Activated CD8-positive, alpha-beta T cell treated with anti-CD3 and anti-CD28 coated beads, Interleukin-2, amount 10 ng/mL, durations not matched to agents 7 days and 5 days (primary cell): ENCODE measurements at places on chromosomes 3 and 15.

DNA sequence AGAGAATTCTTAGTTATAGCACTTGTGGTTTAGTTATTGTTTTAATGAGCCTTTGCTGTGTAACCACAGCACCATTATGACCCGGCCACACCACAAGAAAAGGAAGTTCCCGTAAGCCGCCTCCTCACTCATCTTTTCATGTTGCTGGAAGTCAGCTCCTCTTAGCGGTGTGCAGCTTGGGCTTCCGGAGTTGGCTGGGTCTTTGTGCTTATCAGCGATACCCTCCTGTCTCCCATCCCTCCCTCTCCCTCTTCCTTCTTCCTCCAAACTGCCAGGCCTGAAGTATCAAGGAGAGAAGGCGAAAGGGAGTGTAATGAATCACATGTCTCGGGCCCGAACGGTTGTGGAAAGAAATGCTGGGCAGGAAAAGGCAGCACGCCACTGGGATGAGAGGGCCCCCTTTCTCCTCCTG, 353.5 kb downstream of the MCTP2 start:
- peak overlapping the region; percentile 35 for H3K27ac ChIP-seq
- peak; percentile 82 for DNase-seq
- H3K4me1 ChIP-seq: peaks cover 25% of the 10 kb centered on the region
- no peaks in the 10 kb centered on the region for H3K36me3 ChIP-seq

GRCh38 chr15:78921940-78922339, 22.9 kb downstream of the CTSH start:
- H3K27me3 ChIP-seq: no peaks in the 10 kb centered on the region
- no peak overlapping the region for H3K4me3 ChIP-seq
- DNase-seq: no peak
- H3K36me3 ChIP-seq: peaks cover 25% of the 10 kb centered on the region
- no peak overlapping the region for H3K27ac ChIP-seq

- DNase-seq: no peak
- H3K4me1 ChIP-seq: peaks cover 18% of the 10 kb centered on the region
- H3K27me3 ChIP-seq: no peaks in the 10 kb centered on the region
- H3K27ac ChIP-seq: no peak overlapping the region
- H3K4me3 ChIP-seq: no peak overlapping the region
Observed at GRCh38 chr15:50238255-50238654, 27.3 kb downstream of the HDC start.

DNA sequence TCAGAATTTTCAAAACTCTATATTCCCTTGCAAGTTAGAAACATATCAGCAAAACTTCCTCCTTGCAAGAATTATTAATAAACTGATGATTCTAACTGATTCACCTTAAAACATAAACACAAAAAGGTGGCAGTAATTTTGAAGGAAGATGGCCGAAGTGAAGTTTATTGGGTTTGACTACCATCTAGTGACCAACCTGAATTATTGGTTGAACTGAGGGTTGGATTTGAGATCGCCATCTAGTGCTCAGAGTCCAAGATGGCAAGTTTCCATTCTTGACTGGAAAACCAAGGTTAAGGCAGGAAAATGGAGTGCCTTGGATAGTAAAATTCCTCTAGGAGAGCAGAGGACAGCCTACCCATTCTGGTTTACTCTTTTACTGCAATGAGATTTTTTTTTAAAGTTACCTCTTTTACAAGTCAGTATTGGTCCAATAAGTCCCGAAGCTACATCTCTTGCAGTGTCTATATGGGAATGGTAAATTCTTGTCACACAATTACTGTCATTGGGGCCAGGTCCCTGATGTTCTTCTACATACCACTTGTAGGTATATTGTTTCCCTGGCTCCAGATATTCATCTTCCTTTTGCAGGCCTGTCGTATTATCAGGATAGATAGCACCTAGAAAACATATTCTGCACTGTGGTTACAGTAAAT, 51.6 kb upstream of the CP start:
- DNase-seq: peak; percentile 54
- no peaks in the 10 kb centered on the region for H3K36me3 ChIP-seq
- H3K27ac ChIP-seq: no peak overlapping the region
- peaks cover 3% of the 10 kb centered on the region for H3K27me3 ChIP-seq

DNA sequence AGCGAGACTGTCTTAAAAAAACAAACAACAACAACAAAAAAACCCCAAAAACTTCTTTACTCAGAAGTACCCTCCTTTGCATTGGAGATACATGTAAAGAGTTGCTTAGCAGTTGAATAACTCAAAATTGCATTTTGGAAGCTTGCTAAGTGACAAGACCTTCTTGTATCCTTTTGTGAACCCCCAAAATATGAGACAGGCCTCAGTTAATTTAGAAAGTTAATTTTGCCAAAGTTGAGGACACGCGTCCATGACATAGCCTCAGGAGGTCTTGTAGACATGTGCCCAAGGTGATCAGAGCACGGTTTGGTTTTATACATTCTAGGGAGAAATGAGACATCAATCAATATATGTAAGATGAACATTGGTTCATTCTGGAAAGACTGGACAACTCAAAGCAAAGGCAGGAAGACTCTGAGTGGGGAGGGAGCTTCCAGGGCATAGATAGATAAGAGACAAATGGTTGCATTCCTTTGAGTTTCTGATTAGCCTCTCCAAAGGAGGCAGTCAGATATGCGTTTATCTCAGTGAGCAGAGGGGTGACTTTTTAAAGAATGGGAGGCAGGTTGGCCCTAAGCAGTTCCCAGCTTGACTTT, 1.7 kb upstream of the ARF4 start:
- no peak for DNase-seq
- peak overlapping the region; percentile 98 for H3K27ac ChIP-seq
- peaks cover 26% of the 10 kb centered on the region for H3K36me3 ChIP-seq

GRCh38 chr3:39189959-39190269, 2.5 kb downstream of the XIRP1 start:
- H3K4me3 ChIP-seq: no peak overlapping the region
- no peaks in the 10 kb centered on the region for H3K36me3 ChIP-seq
- H3K27ac ChIP-seq: no peak overlapping the region
- H3K27me3 ChIP-seq: no peaks in the 10 kb centered on the region

- no peak overlapping the region for H3K4me3 ChIP-seq
- no peaks in the 10 kb centered on the region for H3K36me3 ChIP-seq
- no peak for DNase-seq
- no peaks in the 10 kb centered on the region for H3K4me1 ChIP-seq
- H3K27me3 ChIP-seq: peaks cover 26% of the 10 kb centered on the region
Observed at GRCh38 chr15:76123031-76123430, 63.2 kb downstream of the TMEM266 start.

DNA sequence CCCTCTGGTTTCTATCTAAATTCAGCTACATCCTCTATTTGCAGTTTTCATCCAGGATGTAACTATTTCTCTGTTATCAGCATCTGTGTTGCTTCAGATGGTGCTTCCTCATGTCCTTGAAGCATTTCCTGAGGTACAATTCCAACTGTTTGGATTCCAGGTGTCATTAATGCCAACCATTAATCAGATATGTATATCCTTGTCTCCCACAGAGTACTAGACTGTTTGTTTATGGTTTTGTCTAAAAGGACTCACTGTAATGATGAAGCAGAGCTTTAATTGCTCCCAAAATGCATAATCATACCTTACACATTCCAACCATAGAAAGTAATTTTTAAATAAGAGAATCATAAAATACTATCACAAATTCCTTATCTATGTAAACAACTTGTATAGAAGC, 288.5 kb upstream of the MME start:
- no peak overlapping the region for H3K4me3 ChIP-seq
- no peaks in the 10 kb centered on the region for H3K27me3 ChIP-seq
- no peaks in the 10 kb centered on the region for H3K4me1 ChIP-seq
- no peaks in the 10 kb centered on the region for H3K36me3 ChIP-seq

- no peak for DNase-seq
- H3K4me1 ChIP-seq: no peaks in the 10 kb centered on the region
- H3K27me3 ChIP-seq: peaks cover 11% of the 10 kb centered on the region
Observed at GRCh38 chr15:55108448-55108847, 88.3 kb downstream of the RSL24D1 start.

GRCh38 chr3:160598865-160599264, 33.5 kb upstream of the KPNA4 start:
- H3K27me3 ChIP-seq: peaks cover 10% of the 10 kb centered on the region
- H3K27ac ChIP-seq: no peak overlapping the region
- no peak for DNase-seq
- no peak overlapping the region for H3K4me3 ChIP-seq
- H3K4me1 ChIP-seq: no peaks in the 10 kb centered on the region
- no peaks in the 10 kb centered on the region for H3K36me3 ChIP-seq

- no peak for DNase-seq
- no peak overlapping the region for H3K4me3 ChIP-seq
- H3K27ac ChIP-seq: no peak overlapping the region
Observed at GRCh38 chr15:67584157-67584556, 41.7 kb downstream of the MAP2K5 start.

DNA sequence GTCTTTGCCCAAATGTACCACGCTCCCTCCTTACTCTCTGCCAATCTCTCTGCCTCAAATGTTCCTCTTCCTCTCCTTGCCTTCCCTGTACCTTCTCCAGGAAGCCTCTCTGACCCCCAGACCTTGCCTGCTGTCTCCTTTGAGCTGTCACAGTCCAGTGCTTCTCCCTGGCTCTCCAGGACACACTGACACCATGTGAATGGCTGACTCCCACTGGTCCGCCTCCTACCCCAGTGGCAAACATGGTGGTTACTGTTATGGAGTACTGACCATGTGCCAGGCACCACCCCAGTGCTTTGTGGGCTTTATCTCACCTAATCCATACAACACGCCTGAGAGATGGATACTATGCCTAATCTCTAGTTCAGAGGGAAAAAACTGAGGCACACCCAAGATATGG, 141.9 kb downstream of the TPRA1 start:
- no peaks in the 10 kb centered on the region for H3K36me3 ChIP-seq
- no peak for DNase-seq
- no peak overlapping the region for H3K27ac ChIP-seq
- no peaks in the 10 kb centered on the region for H3K4me1 ChIP-seq

- no peak overlapping the region for H3K27ac ChIP-seq
- H3K27me3 ChIP-seq: peaks cover 38% of the 10 kb centered on the region
- no peaks in the 10 kb centered on the region for H3K36me3 ChIP-seq
- no peak for DNase-seq
- no peak overlapping the region for H3K4me3 ChIP-seq
- peaks cover 7% of the 10 kb centered on the region for H3K4me1 ChIP-seq
Observed at GRCh38 chr3:115628075-115628412, 4.7 kb downstream of the GAP43 start.

- peaks cover 1% of the 10 kb centered on the region for H3K4me1 ChIP-seq
- peaks cover 13% of the 10 kb centered on the region for H3K36me3 ChIP-seq
- no peak for DNase-seq
- H3K27ac ChIP-seq: no peak within 1 kb of the TSS
- no peak within 1 kb of the TSS for H3K4me3 ChIP-seq
Observed at GRCh38 chr3:132596816-132597433, at the start of gene ACKR4. Gene ACKR4 (plus strand): TSS chr3:132597270. CDS start chr3:132600398, 3,128 bp downstream.

DNA sequence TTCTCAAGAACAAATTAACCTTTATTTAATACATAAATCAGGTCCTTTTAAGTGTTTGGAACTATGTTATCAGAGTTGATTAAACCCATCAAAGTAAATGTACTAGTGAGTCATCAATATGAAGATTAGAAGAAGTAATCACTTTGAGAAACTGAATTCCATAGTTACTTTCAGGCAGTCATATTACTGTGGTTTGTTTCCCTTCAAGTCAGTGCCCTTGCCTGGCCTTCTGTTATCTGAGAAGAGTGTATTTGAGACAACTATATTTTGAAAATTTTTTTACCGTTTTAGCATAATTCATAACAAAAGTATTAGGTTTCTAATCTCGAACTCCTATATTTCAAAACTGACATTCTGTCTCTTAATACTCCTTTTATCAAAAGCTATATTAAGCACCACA, 73.6 kb downstream of the GMPS start:
- no peaks in the 10 kb centered on the region for H3K4me1 ChIP-seq
- H3K4me3 ChIP-seq: no peak overlapping the region
- DNase-seq: no peak
- no peak overlapping the region for H3K27ac ChIP-seq
- H3K36me3 ChIP-seq: peaks cover 28% of the 10 kb centered on the region
- H3K27me3 ChIP-seq: no peaks in the 10 kb centered on the region

DNA sequence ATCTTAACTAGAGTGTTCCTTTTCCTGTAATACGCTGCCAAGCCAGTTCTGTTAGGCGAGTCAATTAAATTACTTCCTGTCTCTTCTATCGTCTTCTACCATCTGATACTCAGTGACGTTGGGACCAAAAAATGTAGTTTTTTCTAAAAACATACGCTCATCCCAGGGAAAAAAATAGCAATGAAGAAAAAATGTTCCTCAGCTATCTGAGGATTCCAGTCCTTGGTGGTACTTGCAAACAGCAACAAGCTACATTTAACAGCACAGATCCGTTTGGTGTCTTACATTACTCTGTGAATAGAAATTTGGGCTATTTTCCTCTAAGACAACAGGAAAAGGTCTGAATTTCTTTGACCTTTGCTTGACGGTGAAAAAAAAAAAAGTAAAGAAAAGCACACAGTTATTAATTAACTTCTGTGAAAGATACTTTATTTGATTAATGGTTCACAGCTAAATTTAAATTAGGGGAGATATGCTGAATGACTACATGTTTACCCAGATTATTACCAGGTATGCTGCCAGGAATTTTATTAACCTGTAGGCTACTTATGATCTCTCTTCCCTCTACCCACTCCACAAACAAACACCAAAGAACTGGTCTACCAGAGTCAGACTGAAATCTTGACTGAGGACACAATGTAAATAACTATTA, 254.4 kb upstream of the ZPLD1 start:
- no peak overlapping the region for H3K27ac ChIP-seq
- no peaks in the 10 kb centered on the region for H3K27me3 ChIP-seq
- peaks cover 3% of the 10 kb centered on the region for H3K4me1 ChIP-seq
- no peaks in the 10 kb centered on the region for H3K36me3 ChIP-seq
- no peak overlapping the region for H3K4me3 ChIP-seq

DNA sequence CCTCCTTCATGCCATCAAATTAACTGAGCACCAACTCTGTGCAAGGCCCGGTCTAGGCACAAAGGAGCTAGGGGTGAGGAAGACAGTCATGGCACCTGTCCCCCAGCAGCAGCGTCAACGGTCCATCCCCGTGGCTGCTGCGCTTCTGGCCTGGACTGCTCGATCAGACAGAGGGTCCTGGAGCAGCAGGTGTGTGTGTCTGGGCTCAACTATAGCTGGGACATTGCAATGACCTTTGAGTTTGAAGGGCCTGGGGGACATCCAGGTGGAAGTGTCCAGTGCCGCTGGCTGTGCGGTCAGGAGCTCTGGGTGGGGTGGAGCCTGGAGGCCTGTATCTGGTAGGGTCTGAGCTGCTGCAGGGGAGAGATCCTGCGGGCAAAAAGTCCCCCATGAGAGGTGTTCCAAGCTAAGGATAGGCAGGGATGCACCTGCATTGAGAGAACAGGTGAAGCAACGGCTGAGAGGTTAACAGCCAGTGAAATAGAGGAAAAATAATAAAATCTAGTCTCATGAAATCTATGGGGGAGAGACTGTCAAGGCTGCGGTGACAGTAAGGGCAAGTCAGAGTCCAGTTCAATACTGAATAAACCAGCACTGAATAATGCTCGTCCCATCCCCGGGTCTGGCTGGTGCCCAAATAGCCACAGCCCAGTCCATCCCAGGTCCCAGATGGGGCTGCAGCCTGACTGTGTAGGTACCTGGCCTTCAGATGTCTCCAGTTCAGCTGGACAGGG, 25.4 kb upstream of the SLC41A3 start:
- no peaks in the 10 kb centered on the region for H3K36me3 ChIP-seq
- DNase-seq: no peak
- no peaks in the 10 kb centered on the region for H3K27me3 ChIP-seq

- peaks cover 5% of the 10 kb centered on the region for H3K27me3 ChIP-seq
- H3K4me3 ChIP-seq: no peak overlapping the region
- H3K27ac ChIP-seq: no peak overlapping the region
- no peak for DNase-seq
- no peaks in the 10 kb centered on the region for H3K36me3 ChIP-seq
Observed at GRCh38 chr3:185330238-185330637, 32.7 kb upstream of the MAP3K13 start.

- no peaks in the 10 kb centered on the region for H3K27me3 ChIP-seq
- H3K4me1 ChIP-seq: no peaks in the 10 kb centered on the region
- no peak for DNase-seq
- no peak overlapping the region for H3K27ac ChIP-seq
- H3K36me3 ChIP-seq: no peaks in the 10 kb centered on the region
- no peak overlapping the region for H3K4me3 ChIP-seq
Observed at GRCh38 chr3:117411971-117412370, 702.4 kb downstream of the TUSC7 start.
